ENCODE measurements at places on chromosomes 1 and 21.
A peak's percentile ranks its signal among the peaks of the same experiment; 100 is the strongest.

- DNase-seq: peak; percentile 67
Measured at GRCh38 chr1:44655609-44656008, 18.7 kb downstream of the TMEM53 start.

GRCh38 chr1:192954705-192955265 is 104.4 kb downstream of the UCHL5 start:
- no peak for DNase-seq

- peak; percentile 10 for DNase-seq
Measured at GRCh38 chr1:201696217-201696761, 132.7 kb upstream of the IPO9 start.

GRCh38 chr1:221773383-221773782 is 31.5 kb upstream of the DUSP10 start:
- no peak for DNase-seq
